ENCODE measurements at places on chromosomes 2 and 18.

- DNase-seq: no peak
Measured at GRCh38 chr2:168850846-168851245, 39.4 kb downstream of the SPC25 start.

DNA sequence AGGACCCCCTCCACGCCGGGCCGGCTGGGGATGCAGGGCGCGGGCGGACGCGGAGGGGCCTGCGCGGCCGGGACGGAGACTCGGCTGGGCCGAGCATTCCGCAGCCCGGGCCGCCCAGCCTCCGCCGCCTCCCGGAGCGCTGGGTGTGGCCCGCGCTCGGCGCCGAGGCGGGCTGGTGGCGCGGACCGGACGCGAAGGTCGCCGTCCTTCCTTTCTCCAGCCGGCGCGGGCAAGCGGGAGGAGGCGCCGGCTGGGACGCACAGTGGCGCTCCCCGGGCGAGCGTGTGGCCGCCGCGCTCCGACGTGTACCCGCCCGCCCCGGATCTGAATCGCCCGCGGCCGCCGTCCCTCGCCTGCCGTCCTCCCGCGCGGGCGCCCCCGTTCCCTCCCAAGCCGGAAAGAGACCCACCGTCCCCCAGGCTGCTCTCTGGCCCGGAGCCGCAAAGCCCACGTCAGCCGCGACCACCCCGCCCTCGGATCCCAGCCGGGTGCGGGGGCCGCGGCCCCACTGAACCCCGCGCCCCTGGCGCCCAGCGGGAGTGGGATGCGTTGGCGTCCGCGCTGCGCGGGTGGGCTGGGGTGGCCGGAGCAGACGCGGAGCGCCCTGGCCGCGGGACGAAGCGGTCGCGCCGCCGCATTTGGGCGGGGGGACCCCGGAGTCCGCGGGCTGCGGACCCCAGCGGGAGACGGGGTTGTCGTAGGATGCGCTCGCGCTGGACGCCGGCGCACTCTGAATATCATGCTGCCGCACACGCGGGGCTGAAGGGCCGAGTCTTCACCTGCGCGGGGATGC lies 634 bp downstream of the SPATS2L start:
- peak; percentile 23 for DNase-seq

GRCh38 chr2:62443886-62444285 lies 62.1 kb downstream of the TMEM17 start:
- no peak for DNase-seq

GRCh38 chr2:190674966-190675650 lies 26.2 kb downstream of the NAB1 start:
- no peak for DNase-seq

DNA sequence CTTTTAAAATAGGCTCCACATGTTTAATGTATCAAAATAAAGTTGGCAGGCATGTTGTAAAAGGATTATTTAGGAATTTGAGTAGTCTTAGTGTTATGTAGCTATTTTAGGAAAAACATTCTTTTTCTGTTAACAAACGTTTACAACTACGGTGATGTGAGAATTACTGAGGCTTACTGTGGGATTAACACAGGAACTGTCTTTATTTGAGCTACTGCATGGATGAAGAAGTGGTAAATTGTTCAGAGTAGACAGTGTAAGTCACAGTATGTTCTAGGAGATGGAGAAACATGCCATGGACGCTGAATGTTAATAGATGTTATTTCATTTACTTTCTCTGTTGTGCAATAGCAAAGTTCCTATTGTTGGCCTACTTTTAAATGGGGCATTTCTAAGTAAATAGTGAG lies 1.6 kb downstream of the PPM1B start:
- DNase-seq: no peak

DNA sequence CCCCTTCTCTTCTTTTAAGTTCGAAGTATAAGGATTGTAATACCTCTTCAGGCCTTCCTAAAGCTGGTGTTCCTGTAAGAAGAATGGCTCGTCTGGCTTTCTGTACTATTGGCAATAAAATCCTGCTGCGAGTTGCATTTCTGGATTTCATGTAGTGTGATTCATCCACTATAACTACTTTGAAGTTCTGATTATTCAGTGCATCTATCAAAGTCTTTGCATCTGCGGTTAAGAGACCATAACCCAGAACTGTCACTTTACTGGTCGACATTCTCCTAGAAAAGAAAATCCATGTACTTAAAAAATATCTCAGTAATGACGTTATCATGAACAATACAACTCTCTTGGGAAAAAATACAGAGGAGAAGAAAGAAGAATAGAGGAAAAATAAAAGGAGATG lies 181.1 kb downstream of the ZRANB3 start:
- no peak for DNase-seq

Data from tibial artery (tissue), 4 donors.